Stimulated activated CD4-positive, alpha-beta T cell treated with anti-CD3 and anti-CD28 coated beads, Interleukin-15, amount 100 ng/mL, for 1 hour (primary cell): ENCODE measurements at places on chromosomes 1 and 21.
A peak's percentile ranks its signal among the peaks of the same experiment; 100 is the strongest.

GRCh38 chr1:221612047-221612777 lies 129.7 kb downstream of the DUSP10 start:
- DNase-seq = no peak

DNA sequence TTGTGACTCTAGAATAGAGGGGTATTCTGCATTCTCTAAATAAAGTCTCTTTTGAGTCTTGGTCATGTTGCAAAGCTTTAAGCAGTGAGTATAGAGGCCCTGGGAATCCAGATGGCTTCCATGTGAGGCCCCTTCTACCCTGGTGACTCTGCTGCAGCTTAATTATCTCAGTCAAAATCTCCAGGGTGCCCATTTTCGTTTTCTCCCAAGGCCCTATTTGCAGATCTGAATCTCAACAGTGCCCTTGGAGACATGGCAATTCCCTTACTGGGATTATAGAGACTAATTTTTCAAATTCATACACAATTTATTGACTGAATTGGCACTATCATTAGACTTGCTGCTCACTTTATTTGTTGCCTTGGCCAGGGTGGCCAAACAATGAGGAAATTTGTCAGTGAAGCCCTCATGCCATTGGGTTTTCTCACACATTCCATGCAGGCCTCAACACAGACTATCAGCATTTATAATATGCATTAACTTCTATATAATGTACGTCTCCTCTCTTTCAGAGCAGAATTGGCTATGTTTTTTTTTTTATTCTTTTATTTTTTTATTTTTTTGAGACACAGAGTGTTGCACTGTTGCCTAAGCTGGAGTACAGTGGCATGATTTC lies 35.1 kb downstream of the PROX1 start:
- no peak for DNase-seq

DNA sequence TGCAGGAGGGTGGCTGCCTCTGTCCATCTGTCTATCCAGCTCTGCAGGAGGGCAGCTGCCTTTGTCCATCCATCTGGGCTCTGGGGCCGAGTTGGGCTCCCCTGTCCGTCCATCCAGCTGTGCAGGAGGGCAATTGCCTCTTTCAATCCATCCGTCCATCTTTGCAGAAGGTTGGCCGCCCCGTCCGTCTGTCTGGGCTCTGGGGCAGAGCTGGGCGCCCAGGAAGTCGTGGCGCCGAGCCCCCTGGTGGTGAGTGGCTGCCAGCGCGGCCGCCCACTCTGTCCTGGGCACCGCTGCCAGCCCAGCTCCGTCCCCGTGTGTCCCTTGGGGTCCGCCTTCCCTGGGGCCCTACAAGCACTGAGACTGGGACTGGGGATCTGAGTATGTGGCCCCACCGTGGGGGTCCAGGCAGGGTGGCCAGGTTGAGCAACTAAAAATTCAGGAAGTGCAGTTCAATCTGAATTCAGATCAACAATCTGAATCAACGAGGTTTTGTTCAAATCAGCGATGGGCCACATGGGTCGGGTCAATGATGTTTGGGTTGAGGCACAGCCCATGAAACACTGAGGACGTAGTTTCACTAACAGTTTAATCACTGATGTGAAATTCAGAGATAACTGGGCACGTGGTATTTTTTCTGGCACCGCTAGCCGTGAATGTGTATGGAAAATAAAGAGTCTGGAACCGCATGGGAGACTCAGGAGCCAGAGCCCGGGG lies 99.1 kb upstream of the ACTRT2 start:
- DNase-seq = peak; percentile 22

GRCh38 chr1:67053535-67053784 lies 488 bp downstream of the SLC35D1 start:
- DNase-seq = peak; percentile 12

- no peak for DNase-seq
Observed at GRCh38 chr21:25942135-25942534, 207.4 kb downstream of the GABPA start.

DNA sequence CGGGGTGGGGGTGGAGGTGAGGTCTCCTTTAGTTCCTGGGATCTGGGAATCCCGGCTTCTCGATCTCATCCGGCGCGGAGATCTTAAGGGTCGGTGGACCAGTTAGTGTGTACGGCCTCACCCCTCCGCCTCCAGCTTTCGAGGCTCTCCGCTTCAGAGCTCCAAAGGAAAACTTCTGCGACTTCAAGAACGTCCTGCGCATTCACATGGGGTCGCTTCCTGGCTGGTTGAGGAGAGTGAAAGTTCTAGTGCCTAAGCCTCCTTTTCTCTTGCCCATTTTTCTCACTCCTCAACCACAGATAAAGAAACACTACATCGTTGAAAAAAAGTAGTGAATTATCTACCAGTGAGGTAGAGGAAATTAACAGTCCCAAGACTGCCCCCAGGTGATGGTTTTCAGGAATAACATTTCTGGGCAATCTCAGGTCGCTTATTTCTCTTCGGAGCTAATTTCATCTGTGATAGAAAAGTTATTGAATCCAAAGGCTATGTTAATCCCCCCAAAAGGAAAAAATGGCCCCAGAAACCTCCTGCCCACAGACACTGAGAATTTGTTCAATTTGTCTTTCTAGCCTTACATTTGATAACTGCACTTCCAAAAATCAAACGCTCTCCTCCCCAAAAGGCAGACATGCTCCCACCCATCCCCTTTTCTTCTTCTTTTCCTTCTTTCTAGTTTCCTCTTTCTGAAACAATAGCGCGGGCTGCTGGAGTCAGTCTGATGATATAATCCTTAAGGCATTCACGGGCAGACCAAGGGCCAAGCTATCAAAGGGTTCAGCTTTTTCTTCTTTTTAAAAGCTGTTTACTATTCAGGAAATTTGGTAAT lies 20.6 kb upstream of the TBX15 start:
- no peak for DNase-seq

DNA sequence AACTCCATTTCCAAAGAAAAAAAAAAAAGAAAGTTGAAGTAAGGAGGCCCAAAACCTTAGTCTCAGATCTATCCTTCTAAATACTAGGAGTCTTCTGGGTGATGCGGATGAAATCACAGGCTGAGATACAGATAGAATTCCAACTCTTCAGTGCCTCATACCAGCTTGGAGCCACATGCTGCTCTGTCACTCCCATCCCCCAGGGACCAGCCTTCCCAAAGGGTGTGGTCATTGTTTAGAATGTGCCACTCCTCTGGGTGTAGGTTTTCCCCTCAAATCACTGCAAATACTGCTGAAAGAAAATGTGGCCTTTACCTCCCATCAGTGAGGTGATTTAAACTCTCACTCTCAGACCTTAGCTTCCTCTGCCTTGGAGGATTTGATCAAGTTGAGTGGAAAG lies 112.9 kb downstream of the CDC7 start:
- no peak for DNase-seq

GRCh38 chr1:1938613-1939295 lies 19.7 kb upstream of the TMEM52 start:
- no peak for DNase-seq

GRCh38 chr1:36134505-36135329 lies 9.7 kb upstream of the COL8A2 start:
- DNase-seq = no peak

GRCh38 chr1:23171181-23171755 lies 2.6 kb upstream of the LUZP1 start:
- DNase-seq = no peak

GRCh38 chr1:61519631-61520030 lies 205.3 kb downstream of the TM2D1 start:
- DNase-seq = no peak

DNA sequence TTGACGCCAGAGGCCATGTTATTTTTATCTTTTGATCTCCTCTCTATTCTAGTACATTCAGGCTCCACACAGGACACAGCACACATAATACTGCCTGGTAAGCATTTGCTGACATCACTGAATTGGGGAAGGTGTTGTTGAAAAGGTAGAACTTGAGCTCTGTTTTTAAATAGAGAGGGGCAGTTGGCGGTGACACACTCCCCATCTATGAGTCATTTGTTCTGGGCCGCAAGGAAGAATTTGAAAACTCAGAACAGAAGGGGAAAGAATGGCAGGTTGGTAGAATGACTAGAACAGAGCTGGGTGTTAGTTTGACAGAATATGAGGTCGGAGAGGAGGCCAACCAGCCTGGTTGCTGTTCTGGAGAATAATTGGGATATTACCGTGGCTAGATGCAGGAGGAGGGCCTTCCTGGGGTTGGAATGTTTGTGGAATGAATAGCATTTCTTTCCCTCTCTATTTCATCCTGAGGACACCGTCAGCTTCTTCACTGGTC lies 52.1 kb upstream of the ERRFI1 start:
- DNase-seq = no peak
